SJCRH30 (cell line): ENCODE measurements at places on chromosomes 1 and 21.

DNA sequence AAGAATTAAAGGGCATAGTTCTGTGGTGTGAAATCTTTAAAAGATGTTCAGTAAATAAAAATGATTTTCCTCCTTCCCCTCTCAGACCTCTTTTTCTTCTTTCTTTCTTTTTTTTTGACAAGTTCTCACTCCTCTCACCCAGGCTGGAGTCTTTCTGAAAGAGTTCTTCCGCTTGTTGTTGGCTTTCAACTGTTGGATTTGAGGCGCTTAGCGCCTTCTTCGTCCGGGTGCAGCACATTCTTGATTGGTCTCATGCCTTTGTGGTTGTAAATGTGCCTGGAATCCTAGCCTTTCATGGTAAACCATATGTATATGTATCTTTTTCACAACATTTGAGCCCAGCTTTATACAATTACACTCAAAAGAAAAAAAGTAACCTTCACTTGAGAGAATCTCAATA is 980 bp upstream of the METTL18 start:
- no peak for DNase-seq

GRCh38 chr1:191674626-191675179 is 483.6 kb upstream of the RGS18 start:
- DNase-seq, result no peak

DNA sequence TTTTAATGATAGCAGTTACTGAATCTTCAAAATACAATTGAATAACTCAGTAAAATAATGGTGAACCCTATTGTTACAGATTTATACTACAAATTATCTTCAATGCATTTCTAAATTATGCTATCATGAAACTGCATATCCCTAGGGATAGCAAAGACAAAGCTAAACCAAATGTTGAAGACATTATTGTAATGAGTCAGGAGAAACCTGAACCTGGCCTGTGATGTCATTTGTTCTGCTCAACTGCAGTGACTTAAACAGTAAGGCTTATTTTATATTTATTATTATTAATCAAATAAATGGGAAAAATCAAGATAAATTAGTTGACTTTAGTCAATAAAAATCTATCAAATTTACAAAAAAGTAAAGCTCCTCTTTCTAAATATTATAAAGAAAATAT is 100.3 kb downstream of the UCHL5 start:
- no peak for DNase-seq

DNA sequence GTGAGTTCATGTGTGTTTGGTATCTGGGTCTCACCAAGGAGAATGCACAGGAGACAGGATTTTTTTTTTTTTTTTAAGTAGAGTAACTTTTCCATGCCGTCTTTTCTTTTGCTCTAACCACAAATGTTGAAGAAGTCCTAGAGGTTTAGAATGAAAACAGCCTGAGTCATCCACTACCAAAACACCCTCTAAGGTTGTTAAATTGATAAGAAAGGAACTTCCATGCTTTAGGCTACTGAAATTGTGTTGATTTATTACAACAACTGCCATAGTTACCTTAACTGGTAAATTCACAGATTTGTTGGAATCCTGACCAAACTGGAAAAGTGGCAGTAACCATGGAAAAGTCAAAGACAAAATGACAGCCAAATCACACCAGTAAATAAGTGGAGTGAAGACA is 375.6 kb downstream of the AMY1C start:
- DNase-seq, result no peak

DNA sequence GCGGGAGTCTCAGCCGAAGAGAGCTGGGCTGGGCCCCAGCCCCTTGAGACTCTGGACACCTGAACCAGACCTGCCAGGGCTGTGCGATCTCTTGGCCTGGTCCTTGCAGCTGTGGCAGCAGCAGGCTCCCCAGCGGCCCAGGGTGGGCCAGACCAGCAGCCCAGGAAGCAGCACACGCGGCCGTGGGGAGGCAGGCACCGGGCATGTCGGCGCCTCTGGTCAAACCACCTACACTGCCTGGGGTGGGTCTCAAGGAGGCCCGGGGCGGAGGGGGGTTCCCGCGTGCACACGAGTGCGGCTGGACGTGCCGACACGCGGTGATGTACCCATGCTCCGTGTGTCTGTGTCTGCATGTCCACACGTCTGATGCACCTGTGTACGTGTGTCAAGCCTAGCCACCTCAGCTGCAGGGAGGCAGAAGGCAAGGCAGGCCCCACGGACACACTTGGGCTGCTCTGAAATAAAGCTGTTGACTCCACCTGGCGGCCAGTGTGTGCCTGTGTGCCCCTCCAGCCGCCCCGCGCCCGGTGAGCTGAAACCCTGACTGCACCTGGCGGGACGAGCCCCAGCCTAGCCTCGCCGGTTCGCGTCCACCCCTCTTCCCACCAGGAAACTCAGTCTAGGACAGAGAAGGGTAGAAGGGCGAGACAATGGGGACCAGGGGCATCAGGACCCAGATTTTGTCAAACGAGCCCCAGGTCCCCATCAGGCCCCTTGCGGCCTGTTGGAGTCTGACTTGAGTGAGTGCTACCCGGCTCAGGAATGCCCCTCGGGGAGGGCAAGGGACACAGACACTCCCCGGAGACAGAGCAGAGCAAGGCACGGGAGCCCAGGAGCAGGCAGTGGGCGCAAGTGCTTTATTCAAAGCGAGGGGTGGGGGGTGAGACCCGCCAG is 11.6 kb downstream of the SCNN1D start:
- DNase-seq, result peak; percentile 87

DNA sequence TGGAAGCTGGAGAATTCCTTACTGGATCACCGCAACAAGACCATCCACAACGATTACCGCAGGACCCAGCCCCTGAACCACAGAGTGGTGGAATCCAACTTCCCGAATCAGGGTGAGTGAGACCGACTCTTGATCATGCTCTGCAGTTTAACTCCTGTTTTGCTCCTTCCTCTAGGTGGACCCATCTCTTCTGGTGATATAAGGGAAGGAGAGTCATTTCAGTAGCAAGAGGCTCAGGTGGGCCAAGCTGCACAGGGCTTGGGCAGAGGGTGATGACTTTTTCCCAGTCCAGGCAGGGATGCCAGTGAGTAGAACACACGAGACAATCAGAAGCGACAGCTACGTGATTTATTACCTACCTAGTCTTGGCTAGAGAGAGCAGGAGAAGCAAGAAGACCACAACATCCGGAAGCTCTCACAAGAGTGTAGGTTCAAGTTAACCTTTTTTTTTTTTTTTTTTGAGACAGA is 25.2 kb downstream of the CA6 start:
- DNase-seq, result no peak

- DNase-seq, result no peak
These were observed 97.6 kb downstream of the OSBPL9 start for GRCh38 chr1:51714374-51715019.
